Right hindlimb (tissue), 1 donor: ENCODE measurements at places on chromosomes 7 and 10.

GRCh38 chr10:46251857-46252847, 34.6 kb upstream of the ANTXRL start:
- no peak for DNase-seq

- DNase-seq: no peak
These were observed 20.0 kb downstream of the GNA12 start for GRCh38 chr7:2824026-2824677.

DNA sequence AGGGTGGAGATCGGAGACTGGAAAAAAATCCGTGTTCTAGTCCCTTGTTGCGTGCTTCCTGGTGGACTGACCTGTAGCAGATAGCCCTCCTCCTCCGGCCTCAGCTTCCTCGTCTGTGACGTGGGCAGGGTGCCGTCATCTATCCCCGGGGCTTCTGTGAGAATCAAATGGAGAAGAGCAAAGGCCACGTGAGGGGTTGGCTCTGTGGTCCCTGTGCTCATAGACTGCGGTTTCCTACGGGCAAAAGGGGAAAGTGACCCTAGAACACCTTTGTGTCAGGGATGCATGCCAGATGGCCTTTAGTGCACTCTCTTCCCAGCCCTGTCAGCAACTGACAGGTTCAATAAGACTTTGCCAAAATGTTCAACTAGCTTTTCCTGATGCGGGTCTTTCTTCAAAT, 33.7 kb downstream of the GRK5 start:
- no peak for DNase-seq

DNA sequence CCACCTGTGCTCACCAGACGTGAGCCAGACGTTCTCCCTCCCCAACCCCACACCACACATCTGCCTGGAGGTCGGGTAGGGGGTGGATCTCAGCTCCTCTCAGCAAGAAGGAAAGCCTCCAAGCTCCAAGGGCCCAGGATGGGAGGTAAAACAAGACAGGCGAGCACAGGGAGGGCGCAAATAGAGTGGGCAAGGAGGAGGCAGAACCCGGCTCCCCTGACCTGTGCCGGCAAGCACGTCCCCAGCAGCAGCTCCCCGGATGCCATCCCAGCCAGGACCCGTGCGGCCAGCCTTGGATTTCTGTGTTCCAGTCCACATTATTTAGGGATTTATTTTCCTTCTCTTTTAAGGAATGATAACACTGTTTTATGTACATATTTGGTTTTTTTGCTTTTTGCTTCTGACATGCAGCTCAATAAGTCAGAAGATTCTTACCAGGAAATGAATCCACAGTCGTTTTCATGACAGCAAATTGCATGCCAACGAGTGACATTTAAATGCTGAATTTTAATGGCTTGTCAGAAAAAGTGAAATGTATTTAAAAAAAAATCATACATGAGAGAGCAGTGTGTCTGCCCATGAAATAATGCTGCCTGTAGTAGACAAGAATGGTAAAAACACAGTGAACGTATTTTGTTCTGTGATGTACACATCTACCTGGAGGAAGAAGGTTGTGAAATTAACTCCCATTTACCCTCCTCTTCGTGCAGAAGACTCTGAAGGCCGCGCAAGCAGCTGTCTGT, 276.5 kb downstream of the PTPRN2 start:
- no peak for DNase-seq

- DNase-seq: no peak
These were observed 78.1 kb upstream of the STRIP2 start for GRCh38 chr7:129356176-129356575.

DNA sequence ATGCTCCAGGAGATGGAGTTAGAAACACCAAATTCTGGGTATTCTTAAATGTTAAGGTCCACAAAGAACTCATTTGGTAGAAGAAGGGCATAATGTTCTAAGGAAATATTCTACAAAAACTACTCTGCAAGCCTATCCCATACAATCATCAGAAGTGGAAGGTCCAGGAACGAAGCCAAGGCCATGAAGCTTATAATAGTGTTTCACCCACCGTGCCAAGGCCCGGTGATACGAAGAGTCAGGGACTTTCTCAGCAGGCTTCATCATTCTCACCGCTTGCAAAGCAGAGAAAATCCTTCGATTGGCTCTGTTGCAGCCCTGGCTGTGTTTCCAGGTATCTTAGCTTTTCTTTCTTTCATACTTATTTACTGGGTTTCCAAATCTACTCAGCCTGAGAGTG, 351.9 kb upstream of the CELF2 start:
- no peak for DNase-seq

DNA sequence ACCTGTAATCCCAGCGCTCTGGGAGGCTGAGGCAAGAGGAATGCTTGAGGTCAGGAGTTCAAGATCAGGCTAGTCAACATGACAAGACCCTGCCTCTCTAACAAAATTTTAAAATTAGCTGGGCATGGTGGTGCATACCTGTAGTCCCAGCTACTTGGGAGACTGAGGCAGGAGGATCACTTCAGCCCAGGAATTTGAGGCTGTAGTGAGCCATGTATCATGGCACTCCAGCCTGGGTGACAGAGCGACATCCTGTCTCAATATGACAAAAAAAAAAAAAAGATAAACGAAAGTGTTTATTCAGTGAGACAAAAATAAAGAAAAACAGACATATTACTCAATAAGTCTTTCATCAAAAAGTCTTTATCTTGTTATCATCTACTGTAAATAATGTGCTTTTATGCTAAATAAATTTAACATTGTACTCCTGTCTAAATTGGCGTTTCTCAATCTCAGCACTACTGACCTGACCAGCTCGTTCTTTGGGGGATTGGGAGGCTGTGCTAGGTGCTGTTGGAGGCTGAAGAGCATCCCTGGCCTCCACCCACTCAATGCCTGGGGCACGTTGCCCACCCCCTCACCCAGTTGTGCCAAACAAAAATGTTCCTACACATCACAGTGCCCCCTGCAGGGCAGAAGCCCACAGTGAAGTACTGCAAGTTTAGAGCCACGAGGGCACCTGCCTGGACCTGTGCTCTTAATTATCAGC, 57.7 kb downstream of the NCAPG2 start:
- DNase-seq: no peak

- no peak for DNase-seq
These were observed 228.4 kb downstream of the FANK1 start for GRCh38 chr10:126124668-126125349.

- DNase-seq: no peak
These were observed 184.5 kb downstream of the GATA3 start for GRCh38 chr10:8238986-8239385.

- no peak for DNase-seq
These were observed 108.4 kb downstream of the C10orf90 start for GRCh38 chr10:126561921-126562680.
